ENCODE measurements at places on chromosomes 1 and 21.

DNA sequence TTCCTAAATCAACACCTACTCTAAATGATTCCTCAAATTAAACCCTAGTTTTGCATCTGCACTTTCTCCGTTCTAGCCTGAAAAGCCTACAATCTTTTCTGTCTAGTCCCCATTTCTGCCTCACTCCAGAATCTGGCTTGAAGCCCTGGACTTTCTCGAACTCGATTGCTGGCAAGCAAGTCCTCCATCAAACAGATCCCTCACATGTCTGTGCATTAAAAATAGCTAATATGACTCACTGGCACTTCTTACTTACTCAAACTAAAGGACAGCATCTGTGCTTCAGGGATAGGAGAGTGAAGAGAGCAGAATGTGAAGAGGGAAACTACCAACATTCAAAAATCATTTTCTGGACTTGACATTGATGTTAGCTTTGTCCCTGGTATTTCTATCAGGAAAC is 51.8 kb upstream of the CXADR start:
- DNase-seq = peak; percentile 97

DNA sequence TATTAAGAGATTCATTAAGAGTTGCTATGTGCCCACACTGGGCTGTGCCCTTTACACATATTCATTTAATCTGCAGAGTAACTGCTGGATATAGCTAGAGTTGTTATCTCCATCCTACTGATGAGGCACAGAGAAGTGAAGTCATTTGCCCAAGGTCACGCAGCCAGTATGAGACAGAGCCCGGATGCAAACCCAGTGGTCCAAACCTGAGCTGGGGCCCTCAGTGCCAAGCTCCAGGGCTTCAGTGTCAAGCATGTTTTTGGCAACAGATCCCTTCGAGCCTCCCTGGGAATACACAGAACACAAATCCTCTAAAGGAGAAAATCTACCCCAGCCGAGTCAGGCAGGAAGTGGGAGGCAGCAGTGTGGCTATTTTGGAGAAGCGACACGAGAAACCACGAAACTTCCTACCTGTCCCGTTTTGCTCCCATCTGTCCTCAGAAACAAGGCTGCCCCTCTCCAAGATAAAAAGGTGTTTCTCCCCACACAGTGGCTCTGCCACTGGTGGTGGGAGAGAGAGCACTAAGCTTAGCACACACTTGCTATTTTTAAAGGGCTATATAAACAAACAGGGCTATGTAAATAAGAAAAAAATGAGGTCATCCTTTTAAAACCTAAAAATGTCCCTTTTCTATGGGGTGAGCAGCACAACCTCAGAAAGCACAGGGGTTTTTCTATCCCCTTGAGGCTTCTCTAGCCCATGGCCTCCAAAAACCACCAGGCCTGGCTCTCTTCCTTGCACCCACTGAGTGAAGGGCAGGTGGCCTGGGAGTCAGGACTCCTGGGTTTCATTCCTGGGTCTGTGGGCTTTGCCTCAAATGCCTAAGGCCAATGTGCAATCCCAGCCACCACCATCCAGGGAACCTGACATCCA is 138.6 kb upstream of the EDN2 start:
- no peak for DNase-seq

DNA sequence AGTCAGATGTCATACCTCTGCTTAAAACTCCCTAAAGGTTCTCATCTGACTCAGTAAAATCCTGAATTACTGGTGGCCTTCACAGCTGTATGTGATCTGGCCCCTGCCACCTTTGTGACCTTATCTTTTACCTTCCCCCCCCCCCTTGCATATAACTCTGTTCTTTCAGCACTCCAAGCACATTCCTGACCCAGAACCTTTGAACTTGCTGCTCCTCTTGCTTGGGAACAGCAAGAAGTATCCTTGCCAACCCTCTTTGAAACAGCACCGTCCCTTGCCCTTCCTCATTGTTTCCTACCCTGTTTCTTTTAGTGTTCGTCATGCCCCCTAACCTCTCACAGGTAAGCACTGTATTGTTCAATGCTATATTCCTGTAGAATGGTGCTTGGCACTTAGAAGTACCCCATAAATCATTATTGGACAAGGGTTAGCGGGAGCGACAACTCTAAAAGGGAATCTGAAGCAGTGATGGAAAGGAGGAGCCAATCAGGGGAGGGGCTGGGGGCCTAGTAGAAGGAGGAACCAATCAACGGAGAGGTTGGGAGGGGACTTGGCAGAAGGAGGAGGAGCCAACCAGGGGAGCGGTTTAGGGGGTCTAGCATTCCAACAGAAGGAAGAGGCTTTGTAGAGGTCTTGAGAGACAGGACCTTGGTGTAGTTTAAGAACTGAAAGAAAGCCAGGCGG is 13.9 kb downstream of the CACHD1 start:
- DNase-seq = no peak

DNA sequence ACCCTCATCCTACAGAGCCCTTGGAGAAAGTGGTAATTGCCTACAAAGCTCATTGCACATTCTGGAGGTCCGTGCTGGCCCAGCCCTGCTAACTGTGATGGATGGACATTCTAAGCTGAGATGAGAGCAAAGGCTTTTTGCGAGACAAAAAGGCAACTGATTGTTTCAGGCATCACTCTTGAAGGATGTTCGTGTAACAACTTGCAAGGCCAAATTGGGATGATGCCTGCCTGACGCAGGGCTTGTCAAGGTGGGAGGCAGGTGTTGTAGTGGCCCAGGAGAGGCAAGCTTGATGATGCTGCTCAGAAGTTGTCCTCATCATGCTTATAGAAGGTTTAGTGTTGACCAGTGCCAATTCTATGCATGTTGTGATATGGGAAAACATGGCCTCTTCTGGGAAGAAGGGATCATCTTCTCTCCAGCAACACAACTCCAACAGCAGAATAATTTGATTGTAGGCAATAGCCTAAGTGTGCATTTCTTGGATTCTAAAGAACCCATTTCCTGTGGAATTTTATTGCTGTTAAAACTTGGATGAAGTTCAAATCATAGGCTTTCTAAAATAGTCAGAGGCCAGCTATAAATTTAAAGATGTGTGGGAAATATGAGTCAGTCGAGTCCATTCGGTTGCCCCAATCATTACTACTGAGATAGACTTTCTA is 102.5 kb upstream of the COA6 start:
- DNase-seq = no peak

- peak; percentile 38 for DNase-seq
Observed at GRCh38 chr21:36854391-36854790, 112.1 kb downstream of the HLCS start.

DNA sequence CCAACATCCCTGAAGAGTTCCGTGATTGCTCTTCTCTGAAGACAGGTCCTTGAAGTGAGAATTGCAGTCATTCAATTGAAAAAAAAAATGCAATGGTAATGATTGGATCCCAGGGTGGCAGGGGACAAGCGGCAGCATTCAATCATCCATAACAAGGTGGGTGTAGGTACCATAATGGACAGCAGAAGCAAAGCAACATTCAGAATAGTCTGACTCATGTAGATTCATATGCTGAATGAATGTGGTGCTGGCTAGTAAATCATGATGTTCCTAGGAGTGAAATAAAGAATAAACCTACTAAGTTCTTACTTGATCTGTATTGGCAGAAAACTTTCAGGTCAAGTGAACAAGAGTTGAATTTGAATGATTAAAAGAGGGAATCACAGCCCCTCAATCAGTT is 319.6 kb downstream of the GPATCH2 start:
- no peak for DNase-seq

DNA sequence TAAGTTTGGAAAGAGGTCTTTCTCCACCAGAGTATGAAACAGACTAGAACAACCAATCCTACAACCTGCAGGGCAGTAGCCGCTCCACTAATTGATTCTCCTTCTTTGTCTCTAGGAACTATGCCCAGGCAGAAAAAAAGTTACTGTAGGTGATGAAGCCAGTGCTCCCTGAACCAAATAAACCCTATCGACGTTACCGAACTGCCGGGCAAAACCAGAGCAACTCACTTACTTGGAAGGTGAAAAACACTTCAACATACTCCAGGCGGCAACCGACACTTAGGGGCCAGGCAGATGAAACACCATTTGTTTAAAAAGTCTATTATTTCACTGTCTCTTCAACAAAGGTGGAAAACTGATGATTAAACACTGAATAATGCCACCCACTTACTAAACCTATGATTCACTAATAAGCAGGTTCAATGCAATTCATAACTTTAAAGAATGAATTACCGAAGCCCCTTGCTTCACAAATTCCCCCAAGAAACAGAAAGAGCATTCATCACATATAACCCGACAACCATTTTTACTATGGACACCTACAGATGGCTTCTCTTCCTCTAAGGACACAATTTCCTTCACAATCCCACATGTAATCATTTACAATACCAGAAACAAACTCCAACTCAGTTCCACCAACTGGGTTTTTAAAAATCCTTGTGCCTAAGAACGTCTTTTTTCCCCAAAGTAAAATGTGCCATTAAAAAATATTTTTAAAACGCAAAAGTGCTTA is 1.6 kb downstream of the NRIP1 start:
- no peak for DNase-seq

DNA sequence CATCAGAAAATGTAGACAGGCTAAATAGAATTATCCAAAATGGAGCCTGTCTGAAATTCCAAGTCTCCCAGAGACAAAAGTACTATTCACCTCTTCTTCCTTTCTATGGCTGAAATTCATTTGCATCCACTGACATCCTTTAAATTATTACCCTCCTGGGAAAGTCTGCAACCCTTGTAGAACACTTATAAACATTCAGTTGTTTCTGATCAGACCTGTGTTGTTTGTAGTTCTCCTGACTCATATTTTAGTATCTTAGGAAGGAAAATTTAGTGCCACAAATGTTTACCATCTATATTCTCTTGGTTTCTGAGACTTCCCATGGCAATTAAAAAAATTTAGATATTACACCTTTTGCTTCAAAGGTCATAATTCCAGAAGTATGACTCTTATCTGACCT is 69.6 kb upstream of the C1orf105 start:
- DNase-seq = no peak

DNA sequence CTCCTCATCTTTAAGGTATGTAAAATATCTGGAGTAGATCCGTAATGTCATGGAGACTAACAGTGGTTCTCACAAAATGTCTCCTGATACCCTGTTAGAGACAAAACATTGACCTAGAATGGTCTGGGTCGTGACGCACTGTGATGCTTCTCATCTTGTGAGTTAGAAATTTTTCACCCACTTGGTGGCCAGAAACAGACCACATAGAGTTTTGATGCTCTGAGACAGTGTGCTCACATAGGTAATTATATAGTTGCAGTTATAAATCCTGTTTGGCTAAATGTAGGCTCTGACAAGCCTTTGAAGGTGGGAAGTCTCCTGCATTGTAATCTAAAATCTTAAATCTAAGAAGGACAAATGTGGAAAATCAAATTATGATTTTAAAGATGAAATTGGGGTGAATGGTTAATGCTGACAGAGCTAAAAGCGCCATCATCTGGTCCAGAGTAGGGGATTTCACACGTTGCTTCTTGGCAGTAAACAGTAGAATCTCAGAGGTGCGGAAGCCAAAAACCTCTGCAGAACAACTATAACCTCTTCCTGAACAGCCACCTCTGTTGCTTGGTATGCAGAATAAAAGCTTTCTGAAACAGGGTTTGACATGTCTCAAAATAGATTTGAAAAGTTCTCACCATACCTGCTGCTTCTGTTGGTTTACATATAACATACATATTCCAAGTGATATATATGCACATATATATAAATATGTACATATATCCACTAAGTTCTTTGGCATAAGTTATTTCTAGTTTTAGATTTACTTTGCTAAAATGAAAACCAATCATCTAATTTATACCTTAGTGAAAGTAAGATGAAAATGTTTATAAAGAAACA is 17.1 kb downstream of the RPAP2 start:
- DNase-seq = no peak

DNA sequence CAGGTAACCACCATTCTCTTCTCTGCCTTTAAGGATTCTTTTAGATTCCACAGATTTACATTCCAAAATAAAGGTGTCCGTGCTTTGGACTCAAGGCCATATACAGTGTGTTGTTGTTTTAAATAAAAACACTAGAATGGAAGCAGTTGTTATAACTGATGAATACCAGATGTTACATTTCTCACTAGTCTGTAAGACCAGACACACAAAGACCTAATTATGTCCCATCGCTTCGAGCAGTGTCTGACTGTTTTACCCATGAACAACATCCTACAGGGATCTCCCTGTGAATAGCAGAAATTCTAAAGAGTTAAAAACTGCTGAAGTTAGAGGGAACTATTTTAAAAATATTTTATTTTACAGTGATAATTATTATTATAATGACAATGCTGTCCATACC is 574.7 kb upstream of the ZP4 start:
- no peak for DNase-seq

DNA sequence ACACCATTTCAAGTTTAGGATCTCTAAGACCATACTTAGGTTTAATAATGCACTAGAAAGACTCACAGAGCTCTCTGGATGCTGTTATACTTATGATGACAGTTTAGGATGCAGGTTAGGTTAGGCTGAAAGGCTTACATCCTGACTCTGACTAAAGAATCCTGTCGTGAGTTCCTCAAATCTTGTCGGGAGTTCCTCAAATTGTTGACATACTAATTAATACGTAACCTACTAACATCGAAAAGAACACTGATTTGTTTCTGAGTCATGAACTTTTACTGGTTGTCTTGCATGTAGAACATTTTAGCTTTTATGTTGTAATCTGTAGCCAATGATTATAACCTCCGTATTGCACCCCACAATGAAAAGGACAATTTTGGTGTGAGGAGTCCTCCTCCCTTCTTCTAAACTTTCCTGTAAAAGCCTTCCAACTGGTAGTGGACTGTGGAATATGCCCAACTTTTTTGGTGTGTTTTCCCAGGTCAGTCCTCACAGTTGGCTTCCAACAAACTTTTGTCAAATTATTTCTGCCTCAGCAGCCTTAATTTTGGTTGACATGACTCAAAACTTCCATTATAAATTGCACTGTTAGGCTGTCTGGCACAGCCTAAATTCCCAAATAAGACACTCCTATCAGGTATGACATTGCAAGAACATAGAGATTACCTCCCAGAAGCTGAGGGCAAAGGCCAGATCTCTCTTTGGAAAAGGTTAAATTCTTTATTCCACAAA is 107.9 kb upstream of the PALMD start:
- DNase-seq = no peak

DNA sequence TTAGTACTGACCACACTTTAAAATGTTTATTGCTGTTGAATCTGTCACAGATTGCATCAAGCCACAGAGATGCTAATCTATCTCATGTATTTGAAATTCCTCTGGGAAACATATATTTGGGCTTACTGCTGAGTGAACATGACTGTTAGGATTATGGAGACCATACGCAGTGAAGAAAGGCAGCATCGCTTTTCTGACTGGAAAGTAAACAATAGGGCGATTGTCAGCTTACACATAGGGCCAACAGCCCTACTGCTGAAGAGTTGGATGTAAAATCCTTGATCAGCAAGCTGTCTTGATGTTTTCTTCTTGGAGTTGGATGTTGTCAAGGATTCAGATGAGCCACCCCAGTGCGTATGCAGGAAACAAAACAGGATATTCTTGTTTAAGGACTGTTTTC is 368.7 kb upstream of the ADGRL2 start:
- DNase-seq = no peak

- no peak for DNase-seq
Observed at GRCh38 chr1:223870617-223871574, 25.1 kb upstream of the TP53BP2 start.

GRCh38 chr1:216566641-216567205 is 143.5 kb upstream of the USH2A start:
- DNase-seq = peak; percentile 18
